CD4-positive, alpha-beta T cell treated with Interleukin-21 for 1 hour (primary cell): ENCODE measurements at places on chromosomes 6 and 20.

GRCh38 chr6:52929321-52930164 lies 20.0 kb upstream of the GSTA3 start:
- DNase-seq: no peak

DNA sequence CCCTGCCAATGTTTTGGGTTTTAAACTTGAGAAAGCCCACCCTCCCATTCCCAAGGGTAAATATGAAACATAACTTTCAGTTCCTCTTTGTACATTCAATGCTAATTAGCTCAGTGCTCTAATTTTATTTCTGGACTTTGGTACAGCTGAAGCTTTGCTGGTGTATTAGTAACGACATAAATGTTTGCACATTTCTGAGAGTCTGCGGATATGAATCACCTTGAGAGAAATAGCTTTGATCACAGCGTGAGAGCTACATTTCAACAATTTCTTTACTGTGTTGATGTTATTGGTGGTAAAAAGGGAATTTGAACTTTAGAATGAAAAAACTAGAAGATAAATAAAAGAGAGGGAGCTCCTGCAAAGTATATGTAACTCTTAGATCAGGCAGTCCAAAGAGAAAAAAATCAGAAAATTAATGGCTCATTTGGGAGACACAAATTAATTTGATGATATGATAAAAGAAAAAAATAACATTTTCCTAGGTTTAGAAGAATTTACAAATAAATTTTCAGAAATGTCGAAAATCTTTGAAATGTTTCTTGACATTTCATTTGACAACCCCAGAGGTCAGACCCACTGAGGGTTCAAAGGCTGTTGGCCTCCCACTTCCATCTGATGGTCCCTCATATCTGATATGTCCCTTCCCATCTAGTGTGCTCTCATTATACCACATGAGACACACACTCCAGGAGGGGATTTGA lies 38.5 kb upstream of the CAP2 start:
- no peak for DNase-seq

GRCh38 chr6:15607603-15608002 lies 55.2 kb downstream of the DTNBP1 start:
- DNase-seq: no peak

- DNase-seq: no peak
Observed at GRCh38 chr6:143241111-143241510, 180.4 kb downstream of the AIG1 start.

DNA sequence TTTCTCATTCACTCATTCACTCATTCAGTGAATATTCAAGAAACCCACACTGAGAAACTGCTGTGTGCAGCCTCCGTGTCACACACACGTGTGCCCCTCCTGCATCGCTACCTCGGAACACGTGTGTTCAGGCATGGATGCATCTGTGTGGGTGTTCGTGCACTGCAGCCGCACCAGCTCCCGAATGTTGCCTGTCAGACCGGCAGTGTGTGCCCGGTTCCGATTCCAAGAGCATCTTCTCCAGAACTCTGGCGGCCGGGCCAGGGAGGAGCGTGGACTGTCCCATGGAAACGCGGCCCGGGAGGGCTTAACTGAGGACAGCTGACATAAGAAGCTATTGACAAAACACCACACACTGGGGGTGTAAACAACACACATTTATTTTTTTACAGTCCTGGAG lies 216.0 kb downstream of the DLL1 start:
- no peak for DNase-seq

DNA sequence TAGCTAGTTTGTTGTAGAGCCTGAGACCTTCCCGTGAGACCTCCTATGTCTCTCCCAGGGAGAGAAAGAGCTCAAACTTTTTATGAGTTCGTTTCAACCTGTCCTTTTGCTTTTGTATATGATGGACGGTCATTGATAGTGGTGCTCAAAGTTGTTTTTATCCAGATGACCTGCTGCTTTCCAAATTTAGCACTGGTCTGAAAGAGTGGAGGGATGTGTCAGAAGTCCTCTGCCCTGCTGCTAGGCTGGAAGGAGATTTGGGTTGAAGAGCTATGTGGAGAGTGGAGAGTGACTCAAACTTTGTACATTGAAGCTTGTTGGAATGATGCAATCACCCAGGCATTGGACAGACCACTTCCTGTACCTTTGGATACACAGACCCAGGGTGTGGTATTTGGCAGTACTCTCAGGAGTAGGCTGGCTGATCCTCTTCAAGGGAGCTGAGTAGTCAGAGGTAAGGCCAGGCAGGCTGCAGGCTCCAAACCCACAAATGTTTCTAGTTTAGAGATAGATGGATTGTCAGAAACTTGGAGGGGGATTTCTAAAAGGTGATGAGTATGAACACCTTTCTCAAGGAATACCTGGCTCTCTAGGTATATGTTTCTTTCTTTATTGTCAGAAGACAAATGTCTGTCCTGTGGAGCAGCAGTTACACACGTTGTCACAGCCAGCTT lies 49.4 kb upstream of the RREB1 start:
- no peak for DNase-seq
